ENCODE measurements at places on chromosomes 5 and 9.
A peak's percentile ranks its signal among the peaks of the same experiment; 100 is the strongest.

GRCh38 chr5:156438076-156438475 is 111.1 kb downstream of the SGCD start:
- DNase-seq, result no peak

DNA sequence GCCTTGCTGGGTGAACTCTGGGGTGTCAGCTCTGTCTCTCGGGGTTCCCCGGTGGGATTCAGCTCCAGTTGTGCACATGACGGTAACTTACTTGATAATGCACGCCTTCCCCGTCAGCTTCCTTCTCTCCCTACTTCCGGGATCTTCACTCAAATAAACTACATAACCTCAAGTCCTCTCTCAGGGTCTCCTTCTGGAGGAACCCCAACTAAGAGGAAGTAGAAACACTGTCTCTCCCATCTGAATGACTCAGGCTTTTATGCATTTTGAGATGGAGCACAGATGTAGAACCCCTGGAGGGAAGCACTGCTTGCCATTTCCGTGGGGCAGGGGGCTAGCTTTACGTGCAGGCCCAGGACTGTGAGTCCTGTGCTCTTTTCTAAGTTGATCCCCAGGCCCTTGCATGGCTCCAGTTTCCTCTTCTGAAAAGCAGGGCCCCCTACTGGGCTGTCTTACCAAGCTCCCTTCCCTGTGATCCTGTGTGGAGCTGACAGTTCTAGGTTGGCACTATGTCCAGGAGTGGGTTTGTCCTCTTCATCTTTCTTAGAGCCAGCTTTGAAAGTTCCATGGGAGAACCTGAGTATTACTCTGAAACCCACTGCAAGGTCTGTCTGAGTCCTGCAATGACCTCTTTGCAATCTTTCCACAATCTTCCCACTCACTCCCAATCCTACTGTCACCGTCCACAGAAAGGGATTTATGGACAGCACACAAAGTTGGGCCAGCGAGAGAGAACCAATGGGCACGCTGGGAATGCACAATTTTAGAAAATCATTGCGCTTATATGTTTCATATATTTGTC is 17.7 kb downstream of the S1PR3 start:
- DNase-seq, result peak; percentile 15

DNA sequence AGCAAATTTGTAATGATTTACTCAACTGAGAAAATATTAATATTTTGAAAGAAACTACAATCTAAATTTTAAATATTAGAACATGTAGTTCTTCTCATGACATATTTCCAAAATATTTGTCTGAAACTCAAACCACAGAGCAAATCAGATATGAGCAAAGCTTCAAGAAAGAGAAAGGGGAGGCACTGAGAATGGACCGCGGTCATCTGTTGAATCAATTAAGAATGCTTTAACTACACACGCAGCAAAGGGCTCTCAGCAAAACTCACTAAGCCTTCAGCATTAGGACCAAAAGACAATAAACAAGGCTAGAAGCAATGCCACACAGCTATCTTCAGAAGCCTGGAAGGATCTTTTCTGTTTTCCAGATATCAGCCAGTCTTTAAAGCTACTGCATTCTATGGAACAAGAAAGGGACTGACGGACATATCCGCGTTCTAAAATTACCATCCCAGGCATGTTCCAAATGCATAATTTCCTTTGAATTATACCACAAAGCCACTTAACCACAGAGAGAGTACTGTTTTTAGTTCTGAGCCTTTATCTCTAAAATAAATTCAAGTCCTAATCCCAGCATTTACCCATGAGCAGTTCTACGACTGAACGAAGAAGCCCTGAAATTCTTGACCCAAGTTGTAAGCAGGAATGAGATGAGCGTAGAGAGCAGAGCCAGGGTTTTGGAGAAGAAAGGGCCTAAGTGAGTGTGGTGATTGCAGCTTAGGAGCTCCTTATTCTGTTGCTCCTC is 513.5 kb downstream of the AGTPBP1 start:
- no peak for DNase-seq

DNA sequence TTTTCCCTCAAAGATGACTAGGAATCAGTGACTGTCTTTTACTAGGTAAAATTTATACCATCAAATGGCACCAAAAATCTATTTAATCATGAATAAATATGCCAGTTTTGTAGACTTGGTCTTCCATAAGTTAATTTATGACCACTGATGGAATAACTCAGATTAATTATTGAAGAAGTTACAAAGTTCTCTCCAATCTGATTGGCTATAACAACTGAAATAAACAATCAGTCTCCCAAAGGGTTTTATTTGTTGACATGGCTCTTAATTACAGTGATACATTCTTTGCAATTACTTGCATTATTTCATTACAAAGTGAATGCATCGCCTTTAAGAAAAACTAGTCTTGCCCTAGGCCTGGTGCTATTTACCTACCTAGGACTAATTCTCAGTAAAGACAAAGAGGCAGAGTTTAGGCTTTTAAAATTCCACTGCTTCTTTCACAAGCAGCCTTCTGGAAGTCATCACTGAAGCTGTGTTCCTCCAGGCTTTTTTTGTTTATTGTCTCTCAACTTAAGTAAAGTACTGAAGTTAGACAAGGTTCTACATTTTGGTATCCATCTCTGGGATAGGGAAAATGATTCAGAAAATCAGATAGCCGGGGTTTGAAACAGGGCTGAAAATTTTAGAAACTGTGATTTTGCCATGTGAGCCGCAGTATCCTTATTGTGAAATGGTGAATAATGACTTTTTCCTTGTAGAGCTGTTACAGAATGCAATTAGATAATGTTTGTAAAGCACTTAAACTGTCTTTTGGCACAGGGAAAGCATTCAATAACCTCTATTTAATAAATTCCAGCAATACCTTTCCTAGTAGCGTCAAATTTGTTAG is 2.5 kb downstream of the STOM start:
- no peak for DNase-seq

GRCh38 chr9:129176701-129177442 is 1.2 kb downstream of the IER5L start:
- peak; percentile 31 for DNase-seq

DNA sequence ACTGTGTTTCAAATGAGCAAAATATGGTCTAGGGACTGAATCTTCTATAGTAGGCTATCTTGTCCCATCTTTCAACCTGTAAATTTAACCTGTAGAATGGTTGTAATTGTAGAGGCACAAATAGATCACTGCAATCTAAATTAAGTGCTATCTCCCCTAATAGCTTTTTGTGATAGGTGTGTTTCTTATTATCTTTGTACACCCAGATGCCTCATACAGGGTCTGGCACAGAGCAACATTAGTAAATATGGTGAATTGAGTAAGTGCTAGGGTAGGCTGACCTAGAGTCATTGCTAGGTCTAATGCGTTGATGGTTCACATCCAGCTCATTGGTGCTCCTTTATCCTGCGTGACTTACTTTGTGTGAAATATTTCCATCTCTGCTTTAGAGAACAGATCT is 100.6 kb downstream of the PBX3 start:
- DNase-seq, result no peak
